ENCODE measurements at places on chromosomes 12 and 14.

GRCh38 chr12:63995512-63995911, 151.0 kb downstream of the SRGAP1 start:
- DNase-seq = no peak

- DNase-seq = no peak
These were observed 35.1 kb downstream of the SPX start for GRCh38 chr12:21561158-21561557.

- DNase-seq = peak; percentile 92
These were observed 6.5 kb downstream of the KRT86 start for GRCh38 chr12:52280796-52281560.

- DNase-seq = no peak
These were observed 994 bp downstream of the SRP54 start for GRCh38 chr14:34983786-34984185.

DNA sequence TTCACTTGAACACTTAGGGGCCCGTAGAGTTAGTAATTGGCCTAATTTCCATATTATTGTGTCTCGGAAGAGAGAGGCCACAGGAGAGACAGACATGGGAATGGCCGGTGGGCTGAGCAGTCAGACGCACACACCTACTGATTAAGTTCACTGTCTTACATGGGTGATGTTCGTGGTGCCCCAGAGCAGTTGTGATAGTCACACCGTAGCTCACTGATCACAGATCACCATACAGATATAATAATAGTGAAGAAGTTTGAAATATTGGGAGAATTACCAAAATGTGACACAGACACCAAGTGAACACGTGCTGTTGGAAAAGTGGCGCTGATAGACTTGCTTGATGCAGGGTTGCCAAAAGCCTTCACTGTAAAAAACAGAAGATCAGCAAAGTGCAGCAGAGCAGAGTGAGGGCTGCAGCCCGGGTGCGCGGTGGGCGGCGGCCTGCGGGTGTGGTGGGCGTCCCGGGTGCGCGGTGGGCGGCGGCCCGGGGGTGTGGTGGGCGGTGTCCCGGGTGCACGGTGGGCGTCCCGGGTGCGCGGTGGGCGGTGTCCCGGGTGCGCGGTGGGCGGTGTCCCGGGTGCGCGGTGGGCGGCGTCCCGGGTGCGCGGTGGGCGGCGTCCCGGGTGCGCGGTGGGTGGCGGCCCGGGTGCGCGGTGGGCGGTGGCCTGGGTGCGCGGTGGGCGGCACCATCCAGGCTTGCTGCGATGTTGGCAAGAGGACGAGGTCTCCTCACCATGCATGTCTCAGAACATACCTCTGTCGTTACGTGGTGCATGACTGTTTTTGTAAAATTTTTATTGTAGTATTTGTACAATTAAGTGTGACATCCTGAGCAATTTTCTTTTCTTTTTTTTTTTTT, 34.3 kb upstream of the TEX22 start:
- DNase-seq = peak; percentile 88

DNA sequence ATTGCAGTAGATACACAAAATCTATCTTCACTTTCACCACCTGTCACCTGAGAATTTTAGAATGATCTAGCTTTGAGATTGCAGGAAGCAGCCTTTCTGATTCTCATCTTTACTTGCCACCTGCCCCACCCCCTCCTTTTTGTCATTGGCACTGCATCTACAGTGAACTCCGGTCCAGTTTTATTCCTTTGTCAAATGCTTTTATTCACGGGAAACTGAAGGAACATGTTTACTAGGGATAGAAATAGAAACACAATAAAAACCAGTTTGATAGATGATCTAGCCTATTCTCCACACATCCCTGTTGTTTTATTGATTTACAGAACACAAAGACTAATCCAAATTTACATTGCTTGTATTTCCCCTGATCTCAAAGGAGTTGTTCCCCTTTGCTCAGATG, 471.7 kb upstream of the STXBP6 start:
- no peak for DNase-seq

DNA sequence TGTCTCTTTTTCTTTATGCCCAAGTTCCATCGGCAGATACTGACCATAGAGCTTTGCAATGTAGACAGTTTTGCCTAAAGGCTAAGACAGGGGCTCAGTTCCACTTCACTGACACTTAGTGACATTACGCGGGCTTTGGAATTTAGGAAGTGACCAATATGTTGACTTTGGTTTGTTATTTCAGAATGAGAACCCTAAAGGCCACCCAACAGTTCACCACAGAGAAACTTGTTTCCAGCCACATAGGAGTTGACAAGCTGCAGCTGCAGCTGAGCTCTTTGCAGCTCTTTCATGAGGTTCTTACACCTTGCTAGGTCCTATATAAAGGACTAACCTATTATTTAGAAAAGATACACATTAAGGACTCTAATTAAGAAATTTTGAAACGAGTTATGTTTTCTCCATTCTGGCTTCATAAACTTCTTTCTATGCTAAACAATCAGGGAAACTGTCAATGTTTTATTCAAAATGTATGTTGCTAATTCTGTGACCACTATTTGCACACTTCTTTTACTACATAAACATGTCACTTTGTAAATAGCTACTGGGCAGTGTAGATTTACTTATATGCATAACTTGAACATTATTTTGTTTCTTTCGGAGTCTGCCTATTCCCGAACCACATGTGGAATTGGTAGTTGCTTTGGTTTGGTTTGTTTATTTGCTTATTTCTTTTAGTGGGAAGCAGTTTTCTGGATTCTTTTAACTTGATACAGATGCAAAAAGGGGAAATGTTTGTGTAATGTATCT, 18.5 kb upstream of the KLRD1 start:
- no peak for DNase-seq

- DNase-seq = no peak
These were observed 383.3 kb upstream of the DDHD1 start for GRCh38 chr14:53536446-53536845.

GRCh38 chr12:27123642-27124041, 41.3 kb upstream of the C12orf71 start:
- peak; percentile 13 for DNase-seq

DNA sequence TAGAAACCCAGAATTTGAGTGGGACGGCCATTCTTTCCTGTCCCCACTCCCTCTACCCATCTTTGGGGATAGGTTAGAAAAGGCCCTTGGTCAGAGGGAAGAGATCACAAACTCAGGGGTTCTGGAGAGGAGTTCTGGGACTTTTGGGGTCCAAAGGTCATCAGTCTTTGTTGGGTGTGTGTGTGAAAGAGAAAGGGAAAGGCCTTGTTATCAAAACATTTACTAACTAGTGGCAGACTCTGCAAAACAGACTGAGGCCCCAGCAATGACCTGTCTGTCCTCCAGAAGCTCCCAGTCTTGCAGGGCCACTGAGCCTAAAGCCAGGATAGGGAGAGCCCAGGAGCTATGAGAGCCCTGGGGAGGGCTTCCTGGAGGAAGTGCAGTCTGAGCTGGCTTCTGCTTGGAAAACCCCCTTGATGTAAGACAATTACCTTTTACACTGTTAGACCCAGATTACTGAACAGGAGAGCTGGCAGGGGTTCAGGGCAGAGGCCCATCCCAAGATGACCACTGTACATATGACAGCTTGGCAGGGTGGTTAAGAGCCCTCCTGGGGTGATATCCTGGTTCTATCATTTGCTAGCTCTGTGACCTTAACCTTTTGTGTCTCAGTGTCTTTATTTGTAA, 429.1 kb upstream of the CCDC196 start:
- no peak for DNase-seq

GRCh38 chr12:26773313-26774104, 59.5 kb downstream of the ITPR2 start:
- no peak for DNase-seq

DNA sequence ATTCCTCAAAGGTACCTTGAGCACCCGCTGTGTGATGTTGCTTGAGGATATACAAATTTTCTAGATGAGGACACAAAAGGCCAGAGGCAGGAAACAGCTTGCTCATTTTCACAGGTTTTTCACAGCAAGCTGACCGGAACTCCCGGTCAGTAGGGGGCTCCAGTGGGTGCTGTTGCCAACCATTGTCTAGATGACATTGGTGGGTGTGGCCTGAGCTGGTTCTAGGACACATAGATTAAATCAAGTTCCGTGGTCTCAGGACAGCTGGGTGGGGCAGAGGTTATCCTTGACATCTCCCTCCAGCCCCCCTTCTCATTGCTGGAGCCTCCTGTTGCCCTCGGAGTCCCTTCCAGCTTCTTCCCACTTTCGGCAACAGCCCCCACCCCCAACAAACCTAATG, 153.6 kb upstream of the FKBP4 start:
- peak; percentile 47 for DNase-seq

- no peak for DNase-seq
These were observed 236.5 kb downstream of the DPF3 start for GRCh38 chr14:72657214-72657921.

GRCh38 chr12:53053218-53054111, 3.6 kb downstream of the TNS2 start:
- DNase-seq = no peak

GRCh38 chr12:95279856-95280255, 62.2 kb downstream of the VEZT start:
- no peak for DNase-seq

GRCh38 chr12:56118688-56119357, 757 bp downstream of the ZC3H10 start:
- DNase-seq = no peak

DNA sequence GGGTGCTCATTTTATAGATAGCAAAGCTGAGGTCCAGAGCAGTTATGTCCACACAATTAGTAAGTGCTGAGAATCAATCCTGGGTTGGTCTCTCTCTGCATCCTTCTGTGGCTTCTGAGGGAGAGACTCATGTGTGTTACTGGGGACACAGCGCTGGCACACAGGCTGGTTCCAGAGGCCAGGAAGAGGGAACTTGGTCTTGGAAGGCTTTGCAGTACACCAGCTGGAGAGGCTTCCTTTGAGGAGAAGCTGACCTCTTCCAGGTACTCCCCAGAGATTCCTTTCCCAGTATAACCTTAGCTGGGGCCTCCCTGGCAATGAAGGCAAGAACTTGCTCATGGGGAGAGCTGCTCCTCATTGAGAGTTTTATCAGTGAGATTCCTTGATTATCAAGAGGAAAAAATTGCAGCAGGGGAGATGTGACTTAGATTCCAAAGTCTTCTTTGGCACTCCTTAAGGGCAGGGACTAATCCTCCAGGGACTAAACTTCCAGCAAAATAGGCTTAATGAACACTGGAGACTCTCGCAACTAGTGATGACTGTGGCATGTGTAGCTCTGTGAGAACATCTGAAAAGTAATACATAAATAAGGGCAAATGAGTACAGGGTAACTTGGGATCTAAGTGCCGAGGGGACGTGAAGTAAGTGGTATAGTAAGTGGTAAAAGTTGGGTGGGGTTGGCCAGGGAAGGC, 13.9 kb upstream of the KRT80 start:
- DNase-seq = no peak

DNA sequence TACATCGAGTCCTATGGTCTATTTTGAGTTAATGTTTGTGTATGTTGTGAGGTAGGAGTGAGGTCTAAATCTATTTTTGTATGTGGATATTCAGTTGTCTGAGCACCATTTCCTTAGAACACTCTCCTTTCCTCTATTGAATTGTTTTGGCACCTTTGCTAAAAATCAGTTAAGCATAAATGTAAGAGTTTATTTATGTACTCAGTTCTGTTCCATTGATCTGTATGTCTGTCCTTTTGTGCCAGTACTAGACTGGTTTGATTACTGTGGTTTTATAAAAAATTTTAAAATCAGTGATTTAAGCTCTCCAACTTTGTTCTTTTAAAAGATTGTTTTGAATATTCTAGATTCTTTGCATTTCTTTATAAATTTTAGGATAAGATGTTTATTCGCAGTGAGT, 70.1 kb upstream of the PCNX4 start:
- no peak for DNase-seq

DNA sequence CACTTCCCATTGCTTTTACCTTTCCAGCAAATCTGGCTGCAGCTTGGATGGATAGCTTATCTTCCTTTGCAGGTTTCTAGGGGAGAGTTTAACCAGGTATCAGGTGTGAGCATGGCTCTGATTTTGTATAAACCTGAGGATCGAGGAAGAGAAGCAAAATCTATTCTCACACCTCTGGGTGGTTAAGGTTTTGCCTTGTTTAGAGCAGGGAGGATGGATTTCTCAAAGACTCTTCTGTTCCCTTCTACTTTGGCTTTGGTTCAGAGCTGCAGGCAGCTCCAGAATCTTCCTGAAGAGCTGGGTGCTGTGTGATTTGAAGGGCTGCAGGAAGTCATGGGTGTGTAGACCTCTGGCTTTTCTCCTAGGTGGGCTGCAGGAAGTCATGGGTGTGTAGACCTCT, 1.7 kb downstream of the JDP2 start:
- no peak for DNase-seq

DNA sequence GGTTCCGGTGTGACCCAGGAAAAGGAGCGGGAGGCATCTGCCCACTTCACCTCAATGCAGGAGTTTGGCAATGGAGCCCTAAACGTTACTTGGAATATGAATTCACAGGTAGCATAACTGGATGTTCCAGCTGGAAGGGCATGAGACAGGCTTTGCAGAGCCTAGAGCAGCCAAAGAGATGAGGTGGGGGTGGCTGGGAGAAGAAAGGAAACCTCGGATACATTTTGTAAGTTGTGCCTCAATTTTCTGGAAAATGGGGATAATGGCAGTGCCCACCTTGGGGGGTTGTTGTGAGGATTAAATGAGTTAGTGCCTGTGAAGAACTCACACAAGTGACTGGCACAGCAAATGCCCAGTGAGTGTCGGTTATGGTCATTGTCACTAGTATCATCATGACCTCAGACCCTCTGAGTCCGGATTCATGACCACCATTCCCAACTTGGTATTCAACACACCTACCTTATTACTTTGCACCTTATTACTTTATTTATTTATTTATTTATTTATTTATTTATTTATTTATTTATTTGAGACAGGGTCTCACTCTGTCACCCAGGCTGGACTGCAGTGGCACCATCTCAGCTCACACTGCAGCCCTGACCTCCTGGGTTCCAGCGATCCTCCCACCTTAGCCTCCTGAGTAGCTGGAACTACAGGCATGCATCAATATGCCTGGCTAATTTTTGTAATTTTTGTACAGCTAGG, 56.0 kb downstream of the CLMN start:
- DNase-seq = no peak

- DNase-seq = no peak
These were observed 4.0 kb downstream of the C12orf54 start for GRCh38 chr12:48486261-48486660.

- no peak for DNase-seq
These were observed 205.4 kb downstream of the DAD1 start for GRCh38 chr14:22383515-22384166.

DNA sequence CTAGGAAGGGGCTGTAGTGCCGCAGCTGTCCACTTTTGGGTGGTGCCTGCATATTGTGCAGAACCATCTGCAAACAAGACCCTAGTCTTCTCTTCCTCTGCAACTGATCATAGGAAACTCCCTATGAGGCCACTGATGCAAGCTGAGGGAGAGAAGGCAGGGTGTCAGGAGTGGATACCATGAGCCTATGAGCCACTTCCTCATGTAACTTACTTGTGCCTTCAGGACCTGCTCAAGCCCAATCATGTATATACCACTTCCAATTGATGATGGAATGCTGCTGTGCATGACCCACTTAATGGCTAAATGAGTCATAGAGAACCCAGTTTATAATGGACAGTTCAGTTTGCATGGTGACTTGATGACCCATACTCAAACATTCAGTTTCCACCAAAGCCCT, 107.9 kb downstream of the ALG10B start:
- no peak for DNase-seq

Measured in GM03348 (cell line).